ENCODE measurements at places on chromosomes 5 and 9. TPM values are rescaled to one million over a fixed set of nuclear protein-coding genes. Genes with fewer than 3 reads are reported as not detected.

NR2F1 gene
- 3.8 TPM for total RNA-seq

PLCXD3 gene
- 0.37 TPM for total RNA-seq

SLF1 gene
- total RNA-seq: 8.8 TPM

STKLD1 gene
- total RNA-seq: 0.71 TPM

CENPH gene
- 27.7 TPM for total RNA-seq

TNC gene
- 0.68 TPM for total RNA-seq

C9orf50 gene
- not detected for total RNA-seq

DAP gene
- 57.0 TPM for total RNA-seq

TRPM6 gene
- total RNA-seq: 1.3 TPM

CTNND2 gene
- not detected for total RNA-seq

ACTBL2 gene
- 0.03 TPM for total RNA-seq

ANXA2R gene
- total RNA-seq: 1.8 TPM

CYSTM1 gene
- total RNA-seq: 152 TPM

PCDHA9 gene
- not detected for total RNA-seq

CD14 gene
- total RNA-seq: 5.3 TPM

PTGES gene
- 139 TPM for total RNA-seq

BRD9 gene
- 41.3 TPM for total RNA-seq

SLC34A3 gene
- total RNA-seq: not detected

INSL4 gene
- 17.0 TPM for total RNA-seq

SNCAIP gene
- 0.03 TPM for total RNA-seq

AFAP1L1 gene
- total RNA-seq: 8.1 TPM

ORM2 gene
- total RNA-seq: not detected

CRB2 gene
- total RNA-seq: 0.11 TPM

SMU1 gene
- 24.6 TPM for total RNA-seq

CBY3 gene
- not detected for total RNA-seq
